ENCODE measurements at places on chromosomes 3 and 15. TPM values are rescaled to one million over a fixed set of nuclear protein-coding genes. Genes with fewer than 3 reads are reported as not detected.

DNA sequence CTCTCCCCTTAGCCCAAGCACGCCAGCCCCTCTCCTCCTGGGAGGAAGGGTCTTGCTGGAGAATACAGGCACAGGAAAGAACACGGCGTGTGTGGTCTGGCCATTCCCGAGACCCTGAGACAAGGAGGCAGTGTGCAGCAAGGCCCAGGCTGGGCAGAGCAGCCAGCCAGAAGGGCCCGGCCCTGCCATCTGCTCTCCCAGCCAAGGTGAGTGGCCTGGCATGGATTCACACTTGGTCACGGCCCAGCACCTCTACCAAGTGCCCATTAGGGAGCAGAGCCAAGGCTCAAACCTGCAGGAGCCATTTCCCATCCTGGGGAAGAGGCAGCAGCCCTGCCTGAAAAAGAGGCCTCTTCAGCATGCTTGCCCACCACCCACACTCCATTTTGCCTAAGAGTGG is 28.6 kb downstream of the MEGF11 start:
- DNase-seq, result no peak

GRCh38 chr15:69509131-69509530 is 56.5 kb downstream of the RPLP1 start:
- no peak for DNase-seq

DNA sequence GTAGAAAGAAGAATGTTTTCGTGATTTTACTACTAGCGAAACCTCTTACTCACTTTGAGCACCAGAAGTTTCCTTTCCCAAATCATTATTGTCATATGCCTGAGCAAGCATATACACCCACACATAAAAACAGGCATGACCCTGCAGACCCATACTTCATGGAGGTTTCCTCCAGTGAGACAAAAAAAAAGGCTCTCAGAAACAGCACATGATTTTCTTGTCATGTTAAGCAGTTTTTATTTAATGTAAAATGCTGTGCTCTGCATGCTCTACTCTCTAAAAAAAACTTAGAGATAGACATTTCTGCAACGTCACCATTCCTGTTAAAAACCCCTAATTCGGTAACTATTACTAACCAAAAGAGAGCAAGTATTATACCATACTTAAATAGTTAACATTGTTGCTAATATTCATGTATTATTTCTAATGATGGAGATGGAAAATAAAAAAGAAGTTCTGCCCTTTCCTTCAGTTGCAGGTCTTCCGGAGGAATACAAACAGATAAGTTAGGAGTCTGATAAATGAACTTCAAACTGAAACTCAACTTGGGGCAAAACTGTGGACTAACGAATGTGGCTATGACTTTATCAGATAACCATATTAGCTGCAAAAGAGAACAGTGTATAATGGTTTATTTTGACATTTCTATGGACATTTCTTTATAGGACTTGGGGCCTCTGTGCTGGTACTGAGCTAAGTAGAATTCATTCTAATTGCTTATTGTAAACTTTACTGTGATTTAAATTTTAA is 15.9 kb downstream of the CD200R1 start:
- no peak for DNase-seq

ZNF860 gene
- total RNA-seq, result 0.22 TPM

KLHL40 gene
- not detected for total RNA-seq

CCR4 gene
- not detected for total RNA-seq

LRRC58 gene
- 29.2 TPM for total RNA-seq

DNA sequence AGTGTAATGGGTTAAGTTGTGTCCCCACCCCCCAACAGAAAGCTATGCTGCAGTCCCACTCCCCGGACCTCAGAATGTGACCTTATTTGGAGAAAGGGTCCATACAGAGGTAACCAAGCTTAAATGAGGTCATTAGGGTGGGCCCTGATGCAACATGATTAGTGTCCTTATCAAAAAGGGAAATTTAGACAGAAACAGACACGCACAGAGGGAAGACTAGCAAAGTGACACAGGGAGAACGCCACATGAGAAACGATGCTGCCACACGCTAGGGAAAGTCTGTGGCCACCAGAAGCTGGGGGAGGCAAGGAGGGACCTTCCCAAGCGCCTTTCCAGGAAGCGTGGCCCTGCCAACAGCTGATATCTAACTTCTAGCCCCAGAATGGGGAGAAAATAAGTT is 65.4 kb downstream of the RPN1 start:
- no peak for DNase-seq
